Stimulated activated CD8-positive, alpha-beta memory T cell treated with anti-CD3 and anti-CD28 coated beads, Interleukin-4, amount 100 ng/mL, for 48 hours (primary cell): ENCODE measurements at places on chromosomes 12 and 14.

GRCh38 chr14:93879362-93879983 lies 47.7 kb upstream of the FAM181A start:
- DNase-seq, result no peak

DNA sequence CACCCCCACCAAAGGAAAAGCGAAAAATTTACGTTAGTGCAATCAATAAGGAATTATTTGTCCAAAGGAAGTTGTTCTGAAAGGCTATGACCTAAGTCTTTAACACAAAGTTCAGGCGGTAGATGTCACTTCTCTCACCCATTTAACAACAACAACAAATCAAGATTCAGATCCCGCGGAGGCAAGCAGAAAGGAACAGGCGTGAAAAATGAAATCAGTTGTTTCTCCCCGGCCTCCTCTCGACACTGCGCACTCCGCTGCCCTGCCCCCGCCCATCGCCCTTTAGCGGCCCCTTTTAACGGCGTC lies 1.4 kb downstream of the DENND5B start:
- peak; percentile 60 for DNase-seq

DNA sequence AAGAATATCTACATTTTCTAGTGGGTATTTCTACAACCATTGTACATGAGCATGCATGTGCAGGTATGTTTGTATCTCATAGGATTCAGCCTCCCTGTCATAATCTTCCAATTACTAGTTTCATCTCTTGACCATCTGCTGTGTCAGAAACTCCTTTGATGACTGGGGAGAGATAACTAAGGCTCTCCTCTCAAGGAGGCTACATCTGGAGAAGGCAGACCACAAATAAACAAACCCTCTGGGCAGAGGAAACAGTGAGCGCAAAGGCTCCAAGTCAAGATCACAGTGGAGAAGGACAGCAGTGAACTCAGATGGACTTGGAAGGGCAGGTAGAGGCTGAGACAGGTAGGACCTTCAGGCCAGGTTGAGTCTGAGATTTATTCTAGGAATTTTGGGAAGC lies 166.4 kb downstream of the PELI2 start:
- DNase-seq, result no peak

DNA sequence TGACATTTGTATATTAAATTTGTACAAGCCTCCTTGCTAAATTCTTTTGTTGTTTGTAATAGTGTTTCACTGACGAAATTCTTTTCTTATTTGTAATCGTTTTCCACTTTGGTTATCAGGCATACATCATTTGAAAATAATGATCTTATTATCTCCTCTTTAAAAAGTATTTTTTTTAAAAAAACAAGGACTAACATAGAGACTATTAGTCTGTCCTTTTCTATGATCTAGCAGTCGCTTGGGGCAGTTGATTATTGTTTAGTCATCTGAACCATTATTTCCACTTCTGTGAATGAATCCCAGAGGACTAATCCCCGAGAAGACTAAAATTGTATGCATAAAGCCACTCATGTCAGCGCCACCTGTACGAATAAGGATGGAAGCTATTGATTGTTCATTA lies 11.5 kb downstream of the ADGRD1 start:
- no peak for DNase-seq

DNA sequence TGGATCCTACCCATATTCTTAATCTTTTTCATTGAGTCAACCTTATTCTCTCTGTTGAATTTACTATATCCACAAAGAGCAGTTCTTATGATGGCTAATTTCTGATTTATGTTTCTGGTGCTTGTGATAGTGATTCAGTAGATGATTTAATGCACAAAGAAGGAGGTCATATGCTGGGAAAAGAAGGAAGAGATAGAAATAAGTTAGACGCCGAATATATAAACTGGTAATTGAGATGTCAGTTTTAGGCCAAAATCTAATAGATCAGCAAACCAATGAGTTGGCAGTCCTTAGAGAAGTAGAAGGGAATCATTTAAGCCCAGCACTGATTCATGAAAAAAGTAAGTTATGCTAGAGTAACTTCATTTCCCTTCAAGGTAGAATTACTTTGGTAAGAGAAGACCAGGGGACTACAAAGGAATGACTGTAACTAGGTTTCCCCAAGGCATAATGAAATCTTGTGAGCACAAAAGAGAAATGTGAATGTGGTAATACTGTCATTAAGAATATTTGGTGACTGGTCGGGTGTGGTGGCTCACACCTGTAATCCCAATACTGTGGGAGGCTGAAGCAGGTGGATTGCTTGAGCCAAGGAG lies 132.4 kb downstream of the TGFB3 start:
- DNase-seq, result no peak

GRCh38 chr12:132550014-132550802 lies 60.2 kb downstream of the LRCOL1 start:
- no peak for DNase-seq

DNA sequence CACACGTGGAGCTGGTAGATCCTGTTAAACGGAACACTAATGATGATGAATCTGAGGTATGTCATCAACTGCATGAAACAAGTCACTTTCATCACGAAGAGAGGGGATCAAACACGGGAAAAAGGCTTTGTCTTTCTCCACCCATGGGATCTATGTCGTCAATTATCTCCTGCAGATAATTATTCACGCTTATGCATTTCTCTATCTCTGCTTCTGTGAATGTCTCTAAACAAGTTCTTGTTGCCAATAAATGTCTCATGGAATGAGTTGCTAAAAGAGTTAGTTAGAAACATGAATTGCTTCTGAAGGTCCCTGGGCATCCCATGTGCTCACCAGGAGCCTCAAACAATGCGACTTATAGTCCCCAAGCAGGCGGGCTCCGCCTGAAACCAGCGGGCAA lies 1228.2 kb upstream of the TMEM132C start:
- DNase-seq, result no peak

DNA sequence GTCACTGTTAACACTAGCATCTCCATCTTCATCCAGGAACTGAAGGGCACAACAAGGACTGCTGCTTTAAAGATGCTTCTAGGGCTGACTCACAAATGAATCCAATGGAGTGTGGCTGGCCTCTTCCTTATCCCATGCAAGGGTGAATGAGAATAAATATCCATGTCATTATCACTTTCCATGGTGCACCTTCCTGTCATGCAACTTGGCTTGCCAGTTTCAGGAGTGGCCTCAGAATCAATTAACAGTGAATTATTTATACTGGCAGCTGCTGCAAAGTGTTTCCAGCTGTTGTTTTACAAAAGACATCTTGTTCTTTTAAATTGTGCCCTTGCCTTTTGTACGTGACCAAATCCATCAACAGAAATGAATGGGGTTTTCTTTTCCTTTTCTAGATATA lies 499.3 kb upstream of the TMEM132C start:
- no peak for DNase-seq

DNA sequence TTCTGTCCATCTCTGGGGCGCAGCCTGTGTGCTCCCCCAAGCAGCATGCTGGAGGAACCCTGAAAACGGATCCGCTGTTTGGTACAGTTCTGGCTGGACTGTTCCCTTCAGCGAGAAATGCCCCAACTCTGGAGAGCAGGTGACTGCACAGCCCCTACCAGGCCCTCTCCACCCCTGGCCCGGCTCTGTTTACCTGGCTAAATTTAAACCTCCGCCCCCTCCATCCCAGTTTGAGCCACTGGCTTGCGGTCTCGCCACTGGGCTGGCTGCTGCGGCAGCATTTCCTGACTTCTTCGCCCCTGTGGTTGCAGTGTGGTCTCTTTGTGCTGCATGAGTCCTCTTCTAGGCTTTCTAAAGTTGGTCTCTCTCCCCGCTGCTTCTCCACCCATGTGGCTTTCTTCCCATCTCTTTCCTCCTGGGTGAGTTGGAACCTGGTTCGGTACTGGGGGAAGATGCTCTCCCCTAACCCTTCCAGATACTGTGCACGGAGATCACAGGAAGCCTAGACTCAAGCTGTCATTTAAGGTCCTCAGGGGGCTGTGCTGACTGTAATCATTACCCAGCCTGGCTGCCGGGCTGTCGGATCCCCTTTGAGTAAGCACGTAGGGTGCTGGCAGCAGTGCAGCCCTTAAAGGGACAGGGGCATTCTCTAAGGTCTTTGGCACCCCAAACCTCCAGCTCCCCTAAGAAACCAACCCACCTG lies 60.6 kb downstream of the FBXL14 start:
- peak; percentile 73 for DNase-seq
